Stimulated activated CD8-positive, alpha-beta memory T cell treated with anti-CD3 and anti-CD28 coated beads, Interleukin-4, amount 100 ng/mL, for 1 hour (primary cell): ENCODE measurements at places on chromosomes 1 and 21.

GRCh38 chr1:226547754-226548191 is 791 bp upstream of the STUM start:
- DNase-seq, result peak; percentile 35

DNA sequence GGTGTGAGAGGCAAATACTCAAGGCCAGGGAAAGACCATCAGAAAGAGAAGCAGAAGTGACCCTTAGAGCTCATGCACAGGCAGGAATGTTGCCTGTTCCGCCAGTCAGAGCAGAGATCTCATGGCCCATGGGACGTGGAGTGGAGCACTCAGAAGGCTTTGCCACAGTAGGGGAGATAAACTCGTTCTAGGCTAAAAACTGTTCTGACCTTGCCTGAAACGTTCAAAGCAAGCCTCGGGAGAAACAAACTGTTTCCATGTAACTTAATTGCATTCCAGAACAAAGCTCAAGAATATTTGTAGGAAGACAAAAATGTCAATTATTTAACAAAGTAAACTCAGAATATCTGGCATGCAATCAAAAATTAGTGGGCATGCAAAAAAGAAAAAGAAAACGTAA is 20.7 kb upstream of the SLC19A1 start:
- DNase-seq, result no peak

GRCh38 chr1:7960867-7961215 is 670 bp upstream of the PARK7 start:
- no peak for DNase-seq

- DNase-seq, result no peak
Observed at GRCh38 chr1:226310637-226311195, 1.8 kb upstream of the LIN9 start.

DNA sequence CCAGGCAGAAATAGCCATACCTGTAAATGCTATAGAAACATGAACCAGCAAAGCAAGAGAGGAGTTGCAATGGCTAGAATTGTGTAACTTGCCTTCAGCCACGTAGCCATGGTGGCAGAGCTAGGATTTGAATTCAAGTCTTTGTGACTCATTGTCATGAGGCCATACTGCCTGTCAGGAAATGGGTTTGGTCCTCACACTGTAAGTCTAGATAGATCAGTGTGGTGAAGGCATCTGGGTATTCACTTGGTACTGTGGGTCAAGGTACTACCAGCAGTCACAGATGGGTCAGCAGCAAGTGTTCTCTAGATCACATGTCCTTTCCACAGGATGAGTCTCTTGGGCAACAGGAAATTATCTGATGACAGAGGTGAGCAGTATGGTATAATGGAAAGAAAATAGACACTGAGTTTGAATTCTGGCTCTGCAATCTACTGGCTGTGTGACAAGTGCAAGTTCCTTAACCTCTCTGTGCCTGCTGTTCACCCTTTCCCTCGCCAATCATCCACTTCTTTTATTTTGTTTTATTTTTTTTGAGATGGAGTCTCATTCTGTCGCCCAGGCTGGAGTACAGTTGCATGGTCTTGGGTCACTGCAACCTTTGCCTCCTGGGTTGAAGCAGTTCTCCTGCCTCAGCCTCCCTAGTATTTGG is 36.9 kb downstream of the FGGY start:
- DNase-seq, result no peak

DNA sequence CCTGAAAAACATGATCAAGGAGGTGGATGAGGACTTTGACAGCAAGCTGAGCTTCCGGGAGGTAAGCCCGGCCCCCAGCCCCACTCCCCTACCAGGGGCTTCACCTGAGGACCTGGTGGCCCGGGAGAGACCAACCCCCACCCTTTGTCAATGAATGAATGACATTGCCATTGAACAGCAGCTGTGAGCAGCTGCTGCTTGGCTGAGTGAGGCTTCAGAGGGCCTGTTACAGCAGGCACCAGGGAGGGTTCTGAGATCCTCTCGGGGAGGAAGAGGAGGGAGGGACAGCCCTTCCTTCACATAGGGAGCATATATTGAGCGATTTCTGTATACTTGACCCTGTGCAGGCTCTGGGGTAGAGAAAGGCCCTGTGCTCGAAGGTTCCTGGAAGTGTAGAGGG is 12.3 kb upstream of the CTRC start:
- DNase-seq, result no peak

GRCh38 chr1:97632075-97632474 is 288.8 kb downstream of the DPYD start:
- no peak for DNase-seq

DNA sequence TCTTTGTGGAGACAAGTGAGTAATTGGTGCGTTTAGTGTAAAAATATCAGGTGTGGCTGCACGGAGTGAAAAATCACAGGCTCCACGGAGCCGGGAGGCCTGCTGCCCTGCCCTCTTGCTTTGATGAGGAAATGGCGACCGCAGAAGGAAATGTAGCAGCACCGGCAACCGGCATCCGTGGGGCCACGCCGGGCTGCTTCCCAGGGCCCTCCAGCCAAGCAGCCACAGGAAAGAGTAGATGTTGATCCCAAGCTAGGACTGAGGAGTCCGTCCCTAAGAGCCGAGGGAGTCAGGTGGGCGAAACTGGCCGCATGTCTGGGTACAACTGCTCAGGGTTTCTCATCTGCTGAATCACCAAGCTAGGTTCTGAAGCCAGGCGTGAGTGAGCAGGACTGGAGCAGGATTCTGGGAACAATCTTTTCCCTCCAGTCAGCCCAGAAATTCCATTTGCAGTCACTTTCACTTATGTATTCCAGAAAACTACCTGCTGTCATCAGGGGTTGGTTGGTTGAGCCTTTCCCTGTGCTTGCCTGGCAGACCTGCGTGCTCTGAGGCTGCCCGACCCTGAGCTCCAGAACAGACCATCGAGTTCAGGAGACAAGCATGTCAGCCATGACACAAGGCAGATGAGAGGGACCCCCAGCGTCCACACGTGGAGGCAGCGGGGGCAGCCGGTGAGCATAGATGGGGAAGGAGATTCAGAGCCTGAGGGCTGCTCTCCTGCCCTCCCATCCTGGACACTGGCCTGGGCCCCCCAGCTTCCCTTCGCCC is 5.8 kb upstream of the ITGB2 start:
- no peak for DNase-seq

- no peak for DNase-seq
Observed at GRCh38 chr1:115336741-115337140, 1.3 kb downstream of the NGF start.
